ENCODE measurements at places on chromosomes 12 and 14.

DNA sequence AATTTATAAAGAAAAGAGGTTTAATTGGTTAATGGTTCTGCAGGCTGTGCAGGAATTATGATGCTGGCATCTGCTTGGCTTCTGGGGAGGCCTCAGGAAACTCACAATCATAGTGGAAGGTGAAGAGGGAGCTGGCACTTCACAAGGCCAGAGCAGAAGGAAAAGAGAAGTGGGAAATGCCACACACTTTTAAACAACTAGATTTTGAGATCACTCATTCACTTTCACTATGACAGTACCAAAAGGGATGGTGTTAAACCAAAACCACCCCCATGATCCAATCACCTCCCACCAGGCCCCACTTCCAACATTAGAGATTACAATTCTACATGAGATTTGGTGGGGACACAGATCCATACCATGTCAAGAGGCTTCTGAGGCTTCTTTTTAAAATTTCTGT, 62.6 kb downstream of the SLC38A4 start:
- DNase-seq = no peak

- DNase-seq = no peak
Measured at GRCh38 chr12:56431850-56432249, 17.4 kb downstream of the TIMELESS start.

DNA sequence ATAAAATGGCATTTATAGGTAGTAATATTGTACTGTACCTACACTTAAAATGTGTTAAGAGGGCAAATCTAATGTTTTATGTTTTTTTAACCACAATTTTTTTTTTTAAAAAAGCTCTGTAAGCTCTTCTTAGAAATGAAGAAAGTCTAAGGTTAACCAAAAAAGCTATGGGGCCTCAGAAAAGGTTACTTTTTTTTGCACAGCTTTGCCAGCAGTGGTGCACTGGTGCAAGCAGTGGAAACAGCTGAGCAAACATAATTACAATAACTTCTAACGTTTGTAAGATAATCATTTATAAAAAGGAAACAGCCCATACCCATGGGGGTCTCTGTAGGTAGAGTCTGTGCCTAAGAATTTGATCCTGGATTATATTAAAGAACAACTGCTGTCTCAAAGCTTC, 85.1 kb upstream of the NID2 start:
- no peak for DNase-seq

- DNase-seq = no peak
Measured at GRCh38 chr12:96221391-96221790, 27.2 kb downstream of the ELK3 start.

GRCh38 chr12:106645465-106646330, 62.9 kb downstream of the RFX4 start:
- DNase-seq = no peak

GRCh38 chr14:67133144-67133543, 56.1 kb upstream of the GARIN2 start:
- no peak for DNase-seq

DNA sequence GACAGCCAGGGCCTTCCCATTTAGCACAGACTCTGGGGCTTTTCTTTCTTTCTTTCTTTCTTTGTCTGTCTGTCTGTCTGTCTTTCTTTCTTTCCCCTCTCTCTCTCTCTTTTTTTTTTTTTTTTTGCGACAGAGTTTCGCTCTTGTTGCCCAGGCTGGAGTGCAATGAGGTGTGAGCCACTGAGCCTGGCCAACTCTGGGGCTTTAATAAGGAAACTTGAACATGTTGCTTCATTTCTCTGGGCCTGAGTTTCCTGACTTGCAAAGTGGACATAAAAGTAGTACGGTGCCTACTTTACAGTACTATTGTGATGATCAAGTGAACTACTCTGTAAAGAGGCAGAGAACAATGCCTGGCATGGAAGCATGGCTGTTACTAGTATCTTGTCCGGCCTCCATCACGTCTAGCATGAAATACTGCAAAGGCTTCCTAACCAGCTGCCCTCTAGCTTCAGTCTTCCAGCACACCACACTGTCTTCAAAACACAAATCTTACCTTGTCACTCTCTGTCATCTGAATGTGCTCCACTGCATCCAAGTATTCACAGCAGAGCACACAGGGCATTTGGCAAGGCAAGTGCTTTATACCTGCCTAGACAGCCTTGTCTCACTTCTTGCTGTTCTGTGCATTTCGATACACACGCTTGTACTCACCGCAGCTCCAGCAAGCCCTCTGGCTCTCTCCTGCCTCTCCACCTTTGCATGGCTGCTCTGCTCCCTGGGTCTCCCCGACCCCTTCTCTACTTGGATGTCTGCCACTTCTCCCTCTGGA, 96.7 kb downstream of the IRF2BPL start:
- no peak for DNase-seq

All from EL (cell line).